CD8-positive, alpha-beta memory T cell (primary cell): ENCODE measurements at places on chromosomes 7 and 10.
A peak's percentile ranks its signal among the peaks of the same experiment; 100 is the strongest.

GRCh38 chr7:141920281-141920680 lies 4.1 kb downstream of the OR9A4 start:
- DNase-seq = no peak

DNA sequence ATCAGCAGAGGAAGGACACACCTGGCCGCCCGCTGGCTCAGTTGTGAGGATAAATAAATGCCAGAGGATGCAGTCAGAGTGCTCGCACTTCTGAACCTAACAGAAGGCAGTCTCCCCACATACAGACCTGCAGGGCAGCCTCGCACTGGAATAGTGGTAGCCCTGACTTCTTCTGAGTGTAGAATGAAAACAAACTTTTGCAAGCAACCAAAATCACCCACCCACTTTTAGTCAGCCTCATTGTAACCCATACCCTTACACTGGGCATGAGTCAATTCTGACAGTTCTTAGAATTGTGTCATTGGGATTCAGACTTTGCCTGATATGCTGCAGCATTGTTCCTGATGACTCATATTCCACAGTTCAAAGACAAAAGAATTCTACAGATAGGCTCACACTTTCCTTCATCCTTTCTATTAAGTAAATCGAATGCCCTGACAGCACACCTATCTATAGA lies 167.0 kb upstream of the CDK1 start:
- DNase-seq = no peak

GRCh38 chr10:117184821-117185220 lies 12.5 kb upstream of the KCNK18 start:
- no peak for DNase-seq

DNA sequence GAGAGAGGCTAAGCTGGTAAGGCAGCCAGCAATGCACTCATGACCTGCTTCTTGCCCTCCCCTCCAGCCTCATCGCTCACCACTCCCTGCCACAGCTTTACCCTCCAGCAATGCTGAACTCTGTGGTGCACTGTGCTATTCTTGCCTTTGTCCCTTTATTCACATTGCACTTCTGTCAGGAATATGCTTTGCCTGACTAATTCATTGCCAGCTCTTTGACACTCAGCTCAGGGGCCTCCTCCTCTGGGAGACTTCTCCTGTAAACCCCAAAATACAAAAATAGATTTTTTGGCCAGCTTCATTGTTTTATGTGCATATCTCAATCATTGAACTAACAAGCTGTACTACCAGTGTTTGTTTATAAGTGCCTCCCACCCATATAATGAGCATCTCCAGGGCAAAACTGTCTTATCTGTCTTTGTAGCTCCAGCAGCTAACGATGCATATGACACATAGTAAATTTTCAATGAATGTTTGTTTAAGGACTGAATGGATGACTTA lies 8.2 kb downstream of the CNNM1 start:
- DNase-seq = no peak

- no peak for DNase-seq
These were observed 145.6 kb downstream of the ADAM12 start for GRCh38 chr10:126242397-126243260.

DNA sequence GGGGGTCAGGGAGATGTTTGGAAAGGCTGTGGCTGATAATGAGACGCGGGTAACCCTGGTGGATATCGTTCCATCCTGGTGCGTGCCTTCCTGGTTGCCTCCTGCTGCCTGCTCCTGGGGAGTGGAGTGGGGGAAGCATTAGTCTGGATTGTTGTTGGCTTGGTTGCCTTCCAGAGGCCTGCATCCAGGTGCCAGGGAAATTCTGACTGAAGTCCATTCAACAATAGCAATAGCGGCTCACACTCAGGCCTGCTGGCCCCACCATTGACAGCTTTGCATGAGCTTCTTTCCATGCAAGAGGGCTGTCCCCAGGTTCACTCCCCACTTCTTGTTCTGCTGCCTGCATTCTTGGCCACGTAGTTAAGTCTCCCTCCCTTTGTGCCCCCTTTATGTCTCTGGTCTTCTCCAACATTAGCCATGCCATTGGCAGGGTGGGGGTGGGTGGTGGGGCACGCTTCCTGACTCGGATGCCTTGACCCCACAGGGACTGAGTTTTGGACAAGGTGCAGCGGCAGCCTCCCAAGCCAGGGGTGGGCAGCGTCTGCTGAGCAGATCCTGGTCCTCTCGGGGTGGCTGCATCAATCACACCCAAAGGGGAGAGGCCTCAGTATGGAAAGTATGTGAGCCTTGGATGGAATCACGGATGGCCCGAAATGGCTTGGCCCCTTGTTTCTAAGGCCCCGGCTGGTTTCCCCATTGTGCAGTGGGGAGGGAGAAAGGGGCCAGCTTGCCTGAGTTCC lies 150.2 kb downstream of the GRK5 start:
- no peak for DNase-seq

DNA sequence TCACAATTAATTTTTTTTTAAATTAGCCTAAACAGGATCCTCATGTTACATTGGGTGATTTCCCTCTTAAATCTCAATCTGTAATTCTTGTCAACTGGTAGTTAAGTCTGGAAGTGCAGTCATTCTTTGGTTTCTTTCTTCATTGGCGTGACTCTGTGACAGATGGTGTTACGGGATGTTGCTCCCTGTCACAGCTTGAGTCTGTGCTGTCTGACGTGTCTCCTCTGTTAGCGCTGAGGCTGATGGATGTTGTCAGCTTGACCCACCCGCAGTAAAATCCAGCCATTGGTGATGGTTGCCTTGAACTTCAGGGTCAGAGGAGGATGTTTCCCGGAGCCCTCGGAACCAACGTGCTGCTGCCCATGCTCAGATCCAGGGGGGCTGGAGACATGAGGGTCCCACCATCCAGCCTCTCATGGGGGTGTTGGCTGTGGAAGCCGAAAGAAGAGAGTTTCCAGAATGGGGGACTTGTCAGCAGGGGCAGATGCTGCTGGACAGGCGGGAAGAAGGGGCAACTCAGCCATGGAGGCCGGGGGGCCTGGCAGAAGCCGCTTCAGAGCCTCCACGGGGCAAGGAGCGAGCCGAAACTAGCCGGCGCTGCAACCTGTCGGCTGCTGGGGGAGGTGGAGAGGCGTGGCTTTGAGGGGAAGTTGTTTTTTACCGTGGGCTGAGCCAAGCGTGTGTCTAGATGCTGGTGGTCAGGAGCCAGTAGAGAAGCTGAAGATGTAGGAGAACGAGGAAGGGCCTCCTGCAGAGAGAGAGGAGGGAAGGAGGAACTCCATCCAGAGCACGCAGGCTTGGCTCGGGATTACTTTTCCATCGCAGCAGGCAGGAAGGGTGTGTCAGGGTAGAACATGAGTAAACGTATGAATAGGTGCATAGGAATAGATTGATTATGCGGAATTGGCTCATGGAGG lies 3.5 kb downstream of the SUN1 start:
- DNase-seq = no peak

GRCh38 chr10:75880031-75880775 lies 448.8 kb downstream of the LRMDA start:
- DNase-seq = no peak

- DNase-seq = no peak
These were observed 755.4 kb downstream of the KCNMA1 start for GRCh38 chr10:76882245-76882644.

DNA sequence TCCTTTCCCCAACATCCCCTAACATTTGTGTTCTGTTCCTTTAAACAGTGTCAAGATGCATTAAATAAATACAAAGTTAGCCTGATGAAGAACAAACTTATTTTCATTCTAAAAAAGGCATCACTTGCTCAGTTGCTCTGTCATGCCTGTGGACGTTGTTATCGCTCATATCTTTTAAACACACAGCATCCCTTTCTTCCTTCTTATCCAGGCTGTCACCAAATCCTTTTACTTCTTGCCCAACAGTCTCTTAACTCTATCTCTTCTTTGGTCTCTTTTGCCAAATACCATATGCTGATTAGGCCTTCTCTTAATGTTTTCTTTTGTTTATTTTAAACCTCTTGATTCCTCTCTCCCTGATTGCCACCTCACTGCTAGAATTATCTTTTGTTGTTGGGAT lies 43.9 kb downstream of the DKK1 start:
- DNase-seq = no peak

DNA sequence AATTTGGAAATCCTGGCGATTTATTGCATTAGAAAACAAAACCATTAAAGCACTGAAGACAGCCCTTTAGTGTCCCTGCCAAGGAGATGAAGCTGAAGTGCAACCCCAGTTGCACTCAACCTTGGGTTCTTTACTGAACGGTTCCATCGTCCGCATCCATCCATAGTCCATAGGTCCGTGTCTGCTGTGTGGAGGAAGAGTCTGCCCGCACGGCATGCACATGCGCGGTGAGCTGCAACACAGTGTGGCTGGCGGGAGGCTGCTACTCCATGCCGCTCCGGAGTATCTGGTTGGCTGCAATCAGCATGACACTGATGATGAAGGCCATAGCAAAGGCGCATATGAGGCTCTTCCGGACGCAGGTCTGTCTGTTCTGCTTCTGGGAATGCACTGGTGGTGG lies 624.6 kb downstream of the CALN1 start:
- no peak for DNase-seq

DNA sequence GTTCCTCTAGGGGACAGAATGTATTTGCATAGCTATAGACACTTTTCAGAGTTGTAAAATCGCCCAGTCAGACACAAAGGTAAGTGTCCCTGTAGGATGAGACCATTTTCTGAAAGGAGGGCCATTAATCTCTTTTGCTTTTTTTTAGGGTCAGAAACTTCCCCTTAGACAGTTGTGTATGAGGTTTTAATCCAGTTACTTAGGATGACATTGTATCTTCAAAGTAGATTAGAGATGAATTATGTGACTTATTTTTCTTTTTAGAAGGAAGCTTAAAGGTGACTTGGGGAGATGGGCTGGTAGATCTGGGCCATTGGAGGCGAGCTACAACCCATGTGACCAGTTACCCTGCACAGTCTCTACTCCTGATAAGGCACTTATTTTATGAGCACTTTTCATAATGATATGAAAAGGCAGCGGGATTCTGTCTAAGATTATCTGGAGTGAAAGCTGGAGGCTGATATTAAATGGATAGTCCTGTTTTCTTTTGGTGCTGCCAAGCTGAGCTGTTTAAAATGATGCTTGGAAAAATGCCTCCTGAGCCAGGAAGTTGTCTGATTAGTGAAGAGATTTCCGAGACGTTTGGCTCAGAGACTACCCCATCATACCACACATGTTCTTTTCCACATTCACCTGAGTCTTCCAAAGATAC lies 264.3 kb downstream of the AUTS2 start:
- no peak for DNase-seq

- DNase-seq = no peak
These were observed 41.7 kb downstream of the COBL start for GRCh38 chr7:51274955-51275354.

- no peak for DNase-seq
These were observed 19.6 kb downstream of the NEBL start for GRCh38 chr10:20877554-20877953.

- DNase-seq = no peak
These were observed 66.1 kb downstream of the GNA12 start for GRCh38 chr7:2777898-2778535.

DNA sequence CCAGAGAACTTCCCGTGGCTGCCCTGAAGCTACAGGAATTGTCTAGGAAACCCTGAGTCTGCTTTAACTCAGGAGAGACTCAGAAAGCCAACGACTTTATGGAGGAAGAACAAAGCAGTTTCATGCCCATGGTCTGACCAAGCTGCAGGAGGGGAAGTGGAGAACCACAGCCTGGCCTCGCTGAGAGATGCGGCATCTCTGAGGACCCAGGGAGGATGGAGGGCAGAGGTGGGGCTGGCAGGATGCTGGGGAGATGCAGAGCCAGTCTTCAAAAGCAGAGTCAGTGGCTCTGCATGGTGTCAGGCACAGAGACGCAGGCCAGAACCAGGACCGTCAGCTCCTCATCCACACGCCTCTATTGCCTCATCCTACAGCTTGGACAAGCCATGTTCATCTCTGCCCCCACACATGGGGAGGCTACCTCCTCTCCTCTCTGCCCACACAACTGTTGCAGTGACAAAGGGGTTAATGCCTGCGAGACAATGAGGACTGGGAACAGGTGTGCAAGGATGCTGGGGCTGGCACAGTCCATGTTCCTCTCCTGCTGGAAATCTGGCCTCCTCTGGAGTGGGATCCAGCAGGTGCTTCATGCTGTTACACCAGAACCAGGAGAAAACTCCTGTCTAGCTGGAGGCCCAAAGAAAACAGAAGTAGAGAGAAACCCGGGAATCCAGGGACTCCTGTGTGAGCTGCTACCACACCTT lies 267.0 kb downstream of the PLXNA4 start:
- no peak for DNase-seq

GRCh38 chr10:73768881-73769280 lies 13.0 kb upstream of the CHCHD1 start:
- peak; percentile 39 for DNase-seq

- peak; percentile 37 for DNase-seq
These were observed at the start of gene TMEM130 for GRCh38 chr7:98869597-98870120. TMEM130 (minus strand) TSS chr7:98870014; CDS start chr7:98869861, 153 bp downstream.

DNA sequence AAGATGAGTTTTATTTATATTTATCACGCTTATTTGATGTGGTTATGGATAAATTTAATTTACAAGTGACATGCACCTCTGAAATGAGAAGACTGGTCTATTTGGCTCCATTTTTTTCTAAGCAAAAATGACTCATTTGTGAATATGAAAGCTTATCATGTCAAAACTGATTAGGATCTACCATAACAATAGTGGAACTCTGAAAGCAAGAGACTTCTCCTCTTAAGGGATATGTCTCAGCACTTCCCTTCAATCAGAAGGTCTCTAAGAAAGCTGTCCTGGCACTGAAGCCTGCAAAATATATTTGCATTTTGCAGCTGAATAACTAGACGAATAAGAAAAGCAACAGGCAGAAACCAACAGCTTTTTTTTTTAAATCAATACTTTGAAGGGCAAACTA lies 12.7 kb downstream of the FAS start:
- DNase-seq = no peak

DNA sequence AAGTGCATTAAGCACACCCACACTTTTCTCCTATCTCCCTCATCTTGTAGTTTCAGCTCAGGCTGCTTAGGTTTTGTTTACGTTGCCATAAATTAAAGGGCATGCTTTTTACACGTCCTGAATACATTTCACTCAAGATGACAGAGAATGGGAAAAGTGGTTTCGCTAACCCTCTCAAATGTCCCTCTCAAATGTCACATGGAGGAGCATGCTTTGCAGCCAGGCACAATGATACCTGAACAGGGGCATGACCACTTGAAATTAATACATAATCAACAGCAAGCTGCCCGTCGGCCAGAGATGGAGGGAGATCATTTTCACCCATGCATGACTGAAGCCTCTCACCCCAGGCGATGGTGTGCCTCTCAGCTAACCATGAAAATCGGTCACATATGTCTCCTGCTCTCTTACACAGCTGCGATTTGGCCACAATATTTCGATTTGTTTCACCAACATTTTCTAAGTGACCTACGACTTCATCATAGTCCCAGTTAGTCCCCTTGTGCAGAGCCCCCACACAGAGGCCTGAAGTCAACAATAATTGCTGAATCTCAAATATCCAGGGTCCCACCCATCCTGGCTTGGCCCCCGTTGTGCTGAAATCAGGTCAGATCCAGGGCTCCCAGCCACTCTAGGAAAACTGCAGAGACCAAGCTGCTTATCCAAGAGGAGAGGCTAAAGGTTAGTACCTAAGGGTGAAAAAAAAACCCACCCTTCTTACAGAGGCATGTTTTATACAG lies 373.9 kb upstream of the NFE2L3 start:
- DNase-seq = no peak
